ENCODE measurements at places on chromosomes 16 and 17.

GRCh38 chr17:62064791-62065563 lies at the start of gene MED13:
Gene MED13, minus strand, starts transcription at chr17:62065278. Its CDS starts 73 bp downstream, at chr17:62065205.
- peak; percentile 60 for DNase-seq

DNA sequence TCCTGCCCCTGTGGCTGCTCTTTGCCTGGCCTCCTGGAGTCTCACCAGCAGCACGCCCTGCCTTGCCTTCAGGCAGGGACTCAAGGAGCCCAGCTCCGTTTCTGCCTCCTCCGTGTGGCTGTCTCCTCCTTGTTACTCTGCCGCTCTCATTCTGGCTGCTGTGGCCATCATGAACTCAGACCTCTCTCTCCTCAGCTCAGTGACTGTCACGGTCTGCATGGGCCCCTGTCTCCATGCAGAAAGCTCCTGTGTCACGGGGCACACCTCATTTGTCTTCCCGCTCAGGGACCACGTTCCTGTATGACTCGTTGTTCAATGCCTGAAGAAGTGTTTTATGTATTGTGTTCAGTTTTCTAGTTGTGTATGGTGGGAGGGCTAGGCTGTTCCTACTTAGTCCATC lies 25.3 kb downstream of the RPTOR start:
- DNase-seq = no peak

- DNase-seq = no peak
Observed at GRCh38 chr16:82023206-82023605, 11.8 kb upstream of the HSD17B2 start.

GRCh38 chr17:8794636-8795035 lies 4.5 kb downstream of the MFSD6L start:
- DNase-seq = no peak

GRCh38 chr17:76538281-76538931 lies 897 bp upstream of the CYGB start:
- no peak for DNase-seq

GRCh38 chr17:46139432-46140210 lies 53.6 kb downstream of the KANSL1 start:
- no peak for DNase-seq

DNA sequence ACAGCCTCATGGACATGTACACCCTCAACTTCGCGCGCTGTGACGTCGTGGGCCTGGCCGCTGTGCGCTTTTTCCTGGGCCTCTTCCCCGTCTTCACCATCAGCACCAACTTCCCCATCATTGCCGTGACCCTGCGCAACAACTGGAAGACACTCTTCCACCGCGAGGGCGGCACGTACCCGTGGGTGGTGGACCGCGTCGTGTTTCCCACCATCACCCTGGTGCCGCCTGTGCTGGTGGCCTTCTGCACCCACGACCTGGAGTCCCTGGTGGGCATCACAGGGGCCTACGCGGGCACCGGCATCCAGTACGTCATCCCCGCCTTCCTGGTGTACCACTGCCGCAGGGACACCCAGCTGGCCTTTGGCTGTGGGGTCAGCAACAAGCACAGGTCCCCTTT lies 23.5 kb downstream of the GRIN2C start:
- no peak for DNase-seq

DNA sequence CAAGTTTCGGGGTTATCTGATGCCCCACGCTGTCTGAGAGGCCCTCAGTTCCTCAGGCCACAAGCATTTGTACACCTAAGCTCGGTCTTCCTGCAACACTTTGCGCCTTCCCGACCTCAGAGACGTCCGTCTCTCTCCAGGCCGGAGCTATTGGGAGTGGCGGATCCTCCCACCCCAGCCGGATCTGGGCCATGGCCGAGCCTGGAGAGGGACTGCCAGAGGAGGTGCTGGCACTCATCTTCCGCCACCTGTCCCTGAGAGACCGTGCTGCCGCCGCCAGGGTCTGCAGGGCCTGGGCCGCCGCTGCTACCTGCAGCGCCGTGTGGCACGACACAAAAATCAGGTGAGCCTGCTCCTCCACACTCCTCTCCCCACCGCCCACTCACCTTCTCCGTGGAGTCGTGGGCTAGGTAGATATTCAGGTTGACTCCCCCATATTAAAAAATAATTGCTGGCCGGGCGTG lies 1.9 kb downstream of the FBXL8 start:
- no peak for DNase-seq

GRCh38 chr16:72532906-72533410 lies 361.0 kb upstream of the PMFBP1 start:
- no peak for DNase-seq

DNA sequence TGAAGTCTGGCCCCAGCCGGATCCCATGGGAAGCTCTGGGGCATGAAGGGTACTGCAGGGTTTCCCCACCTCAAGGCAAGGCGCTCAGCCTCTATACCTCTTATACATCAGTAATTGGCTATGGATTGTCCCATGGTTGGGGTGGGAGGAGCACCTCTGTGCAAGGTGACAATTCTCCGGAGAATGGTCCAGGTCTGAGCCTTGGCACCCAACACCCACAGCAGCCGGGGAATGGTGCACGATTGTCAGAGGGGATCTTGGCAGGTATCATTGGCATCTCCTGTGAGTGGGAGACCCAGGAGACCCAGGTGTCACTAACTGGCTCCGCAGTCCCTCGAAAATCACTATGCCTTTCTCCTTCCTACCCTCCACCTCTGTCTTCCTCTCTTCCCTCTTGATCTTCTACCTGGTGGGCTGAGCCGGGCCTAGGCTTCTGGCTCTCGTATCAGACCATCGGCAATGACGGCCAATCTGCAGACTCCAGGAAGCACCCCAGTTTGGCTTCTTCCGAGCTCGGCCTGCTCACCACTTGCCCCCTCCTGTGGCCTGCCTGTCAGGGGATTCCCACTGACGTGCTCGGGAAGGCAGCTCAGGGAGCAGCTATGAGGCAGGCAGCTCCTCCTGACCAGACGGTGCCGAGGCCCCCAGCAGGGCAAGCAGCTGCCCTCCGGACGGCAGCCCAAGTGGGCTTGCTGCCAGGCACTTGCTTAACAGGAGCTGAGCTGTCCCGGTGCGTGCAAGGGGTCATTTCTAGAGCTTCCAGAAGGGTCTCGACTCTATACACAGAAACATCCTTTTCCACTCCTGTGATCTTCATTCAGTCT lies 10.0 kb upstream of the CALB2 start:
- no peak for DNase-seq

GRCh38 chr16:3816326-3816725 lies 64.2 kb downstream of the CREBBP start:
- DNase-seq = no peak

DNA sequence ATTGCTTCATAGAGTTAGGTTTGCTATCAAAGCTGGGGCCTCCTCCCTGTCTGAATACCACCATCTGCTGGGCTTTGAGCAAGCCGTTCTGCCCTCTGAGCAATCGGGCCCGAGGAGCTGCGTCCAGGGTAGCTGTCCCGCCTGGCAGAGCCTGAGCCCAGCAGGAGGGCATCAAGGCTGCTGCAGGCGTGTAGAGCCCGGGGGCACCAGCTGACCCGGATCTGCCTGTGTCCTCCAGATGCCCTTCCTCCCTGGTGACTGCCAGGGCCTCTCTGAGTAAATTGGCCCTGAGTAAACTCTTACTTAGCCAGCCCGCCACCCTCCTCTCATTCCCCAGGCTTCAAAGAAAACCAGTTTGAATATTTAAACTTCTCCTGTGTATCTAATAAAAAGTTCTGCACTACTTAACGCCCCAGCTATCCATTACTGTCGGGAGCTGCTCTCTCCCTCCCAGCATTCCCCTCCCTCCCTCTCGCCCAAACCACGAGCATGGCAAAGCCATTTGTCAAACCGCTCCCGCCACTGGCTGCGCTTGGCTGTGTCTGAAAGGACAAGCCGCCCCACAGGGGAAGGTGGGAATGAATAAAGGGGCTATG lies 16.4 kb downstream of the CDK5RAP3 start:
- DNase-seq = no peak

GRCh38 chr16:48517493-48517892 lies 92.5 kb downstream of the N4BP1 start:
- DNase-seq = no peak

DNA sequence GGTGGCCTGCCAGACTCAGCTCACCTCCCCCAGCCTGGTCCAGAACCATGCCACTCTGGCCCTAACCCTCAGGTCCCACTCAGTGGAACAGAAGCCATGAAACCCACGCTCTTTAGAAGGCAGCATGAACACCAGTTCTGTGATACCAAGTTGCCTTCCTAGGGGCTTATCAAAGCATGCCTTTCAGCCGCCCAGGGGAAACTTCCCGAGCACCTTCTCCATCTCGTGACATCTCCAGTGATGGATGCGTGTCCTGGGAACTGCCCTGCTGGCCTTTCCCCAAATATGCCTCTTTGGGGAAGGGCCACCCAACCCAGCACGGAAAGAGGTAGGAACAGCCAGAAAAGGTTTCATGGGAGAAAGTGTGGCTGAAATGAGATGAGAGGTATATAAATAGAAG lies 8.3 kb downstream of the CCDC42 start:
- DNase-seq = no peak

DNA sequence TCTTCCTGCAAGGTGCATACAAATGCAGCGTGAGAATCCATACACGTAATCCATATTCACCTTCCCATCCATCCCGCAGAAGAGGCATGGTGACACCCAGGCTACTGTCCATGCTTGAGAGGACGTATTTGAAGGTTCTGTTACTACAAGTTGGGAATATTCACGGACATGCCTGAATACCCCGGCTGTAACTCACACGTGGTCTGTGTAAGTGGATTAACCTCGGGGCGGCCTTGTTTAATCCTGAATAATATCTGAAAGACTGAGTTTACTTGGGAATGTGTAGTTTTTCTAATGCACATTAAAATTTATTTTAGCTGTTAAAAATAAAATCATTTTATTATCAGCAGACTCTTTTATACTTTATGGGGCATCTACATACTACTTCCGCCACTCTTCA lies 13.1 kb downstream of the CPSF4L start:
- DNase-seq = no peak

GRCh38 chr16:54744998-54745397 lies 185.7 kb upstream of the IRX5 start:
- DNase-seq = no peak

DNA sequence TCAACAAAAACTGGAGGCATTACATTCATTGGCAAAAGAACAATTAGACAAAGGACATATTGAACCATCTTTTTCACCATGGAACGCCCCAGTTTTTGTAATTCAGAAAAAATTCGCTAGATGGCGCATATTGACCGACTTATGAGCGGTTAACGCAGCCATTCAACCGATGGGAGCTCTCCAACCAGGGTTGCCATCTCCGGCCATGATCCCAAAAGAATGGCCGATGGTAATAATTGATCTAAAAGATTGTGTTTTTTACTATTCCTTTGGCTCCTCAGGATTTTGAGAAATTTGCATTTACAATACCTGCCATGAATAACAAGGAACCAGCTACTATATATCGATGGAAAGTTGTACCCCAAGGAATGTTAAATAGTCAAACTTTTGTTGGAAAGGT lies 21.4 kb downstream of the ALOX15B start:
- peak; percentile 54 for DNase-seq

- no peak for DNase-seq
Observed at GRCh38 chr17:15662681-15663080, 21.4 kb downstream of the TRIM16 start.

DNA sequence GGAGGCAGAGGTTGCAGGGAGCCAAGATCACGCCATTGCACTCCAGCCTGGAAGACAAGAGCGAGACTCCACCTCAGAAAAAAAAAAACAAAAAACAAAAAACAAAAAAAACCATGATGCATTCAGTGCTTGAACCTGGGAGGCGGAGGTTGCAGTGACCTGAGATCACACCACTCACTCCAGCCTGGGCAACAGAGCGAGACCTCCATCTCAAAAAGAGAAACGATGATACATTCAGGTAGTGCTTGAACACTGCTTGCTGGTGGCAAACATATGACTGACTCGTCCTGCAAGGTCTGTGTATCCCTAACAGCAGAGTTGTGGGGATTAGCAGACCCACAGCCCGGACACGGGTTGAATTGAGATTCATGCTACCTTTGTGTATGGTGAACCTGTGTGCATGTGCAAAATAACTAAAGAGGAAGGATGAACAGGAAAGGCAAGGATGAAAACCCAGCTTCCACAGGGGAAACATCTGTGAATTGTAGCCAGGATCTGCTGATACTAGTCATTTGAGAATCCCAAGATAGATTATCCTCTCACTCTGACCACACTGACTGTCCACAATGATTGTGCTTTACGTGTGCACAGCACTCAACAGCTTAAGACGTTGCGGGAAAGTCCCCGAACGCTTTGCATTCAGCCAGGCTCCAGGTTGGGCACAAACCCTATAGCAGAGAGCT lies 52.4 kb upstream of the MRPS23 start:
- no peak for DNase-seq

DNA sequence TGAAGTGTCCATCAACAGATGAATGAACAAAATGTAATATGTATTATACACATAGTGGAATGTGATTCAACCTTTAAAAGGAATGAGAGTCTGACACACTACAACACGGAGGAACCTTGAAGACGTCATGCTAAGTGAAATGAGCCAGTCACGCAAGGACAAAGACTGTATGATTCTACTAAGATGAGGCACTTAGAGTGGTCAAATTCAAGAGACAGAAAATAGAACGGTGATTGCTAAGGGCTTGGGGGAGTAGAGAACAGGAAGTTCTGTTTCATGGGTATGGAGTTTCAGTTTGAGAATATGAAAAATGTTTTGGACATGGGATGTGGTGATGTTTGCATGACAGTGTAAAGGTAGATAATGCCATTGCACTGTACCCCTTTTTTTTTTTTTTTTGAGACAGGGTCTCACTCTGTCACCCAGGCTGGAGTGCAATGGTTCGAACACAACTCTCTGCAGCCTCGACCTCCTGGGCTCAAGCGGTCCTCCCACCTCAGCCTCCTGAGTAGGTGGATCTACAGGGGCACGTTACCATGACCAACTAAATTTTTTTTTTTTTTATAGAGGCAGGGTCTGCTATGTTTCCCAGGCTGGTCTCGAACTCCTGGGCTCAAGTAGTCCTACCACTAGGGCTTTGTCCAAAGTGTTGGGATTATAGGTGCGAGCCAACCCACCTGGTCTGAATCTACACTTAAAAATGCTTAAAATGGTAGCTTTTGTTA lies 2.9 kb upstream of the CCDC102A start:
- DNase-seq = no peak

DNA sequence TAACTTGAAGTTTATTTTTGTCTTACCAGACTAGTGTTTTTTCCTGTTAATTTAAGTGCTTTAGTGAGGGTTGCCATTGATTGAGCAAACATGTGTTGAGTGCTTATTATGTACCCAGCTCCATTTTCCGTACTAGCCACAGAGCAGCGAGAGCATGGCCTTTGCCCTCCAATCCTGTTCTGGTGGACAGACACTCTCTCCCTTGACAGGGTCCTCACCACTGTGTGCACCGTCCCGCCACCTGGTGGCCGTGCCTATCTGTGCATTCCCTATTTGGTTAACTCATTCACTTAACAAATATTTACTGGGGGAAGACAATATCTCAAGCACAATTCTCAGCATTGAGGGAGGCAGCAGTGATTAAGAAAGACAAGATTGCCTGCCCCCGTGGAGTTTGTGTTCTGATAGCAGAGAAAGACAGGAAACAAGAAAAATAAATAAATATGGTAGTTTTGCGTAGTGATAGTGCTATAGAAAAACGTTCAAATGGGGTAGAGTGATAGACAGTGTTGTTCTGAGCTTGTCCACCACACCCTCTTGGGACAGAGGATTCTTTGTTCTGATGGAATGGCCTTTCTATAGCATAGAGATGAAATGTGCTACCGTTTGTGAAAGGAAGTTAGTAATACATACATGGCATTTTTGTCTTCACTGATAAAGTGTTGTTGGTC lies 13.0 kb downstream of the CDH13 start:
- DNase-seq = peak; percentile 45
